Thoracic aorta (tissue), 2 donors: ENCODE measurements at places on chromosomes 13 and 19.

GRCh38 chr13:71576571-71576970 lies 290.4 kb downstream of the DACH1 start:
- no peak for DNase-seq

- no peak for DNase-seq
These were observed 28.9 kb upstream of the KPNA3 start for GRCh38 chr13:49821216-49822009.

DNA sequence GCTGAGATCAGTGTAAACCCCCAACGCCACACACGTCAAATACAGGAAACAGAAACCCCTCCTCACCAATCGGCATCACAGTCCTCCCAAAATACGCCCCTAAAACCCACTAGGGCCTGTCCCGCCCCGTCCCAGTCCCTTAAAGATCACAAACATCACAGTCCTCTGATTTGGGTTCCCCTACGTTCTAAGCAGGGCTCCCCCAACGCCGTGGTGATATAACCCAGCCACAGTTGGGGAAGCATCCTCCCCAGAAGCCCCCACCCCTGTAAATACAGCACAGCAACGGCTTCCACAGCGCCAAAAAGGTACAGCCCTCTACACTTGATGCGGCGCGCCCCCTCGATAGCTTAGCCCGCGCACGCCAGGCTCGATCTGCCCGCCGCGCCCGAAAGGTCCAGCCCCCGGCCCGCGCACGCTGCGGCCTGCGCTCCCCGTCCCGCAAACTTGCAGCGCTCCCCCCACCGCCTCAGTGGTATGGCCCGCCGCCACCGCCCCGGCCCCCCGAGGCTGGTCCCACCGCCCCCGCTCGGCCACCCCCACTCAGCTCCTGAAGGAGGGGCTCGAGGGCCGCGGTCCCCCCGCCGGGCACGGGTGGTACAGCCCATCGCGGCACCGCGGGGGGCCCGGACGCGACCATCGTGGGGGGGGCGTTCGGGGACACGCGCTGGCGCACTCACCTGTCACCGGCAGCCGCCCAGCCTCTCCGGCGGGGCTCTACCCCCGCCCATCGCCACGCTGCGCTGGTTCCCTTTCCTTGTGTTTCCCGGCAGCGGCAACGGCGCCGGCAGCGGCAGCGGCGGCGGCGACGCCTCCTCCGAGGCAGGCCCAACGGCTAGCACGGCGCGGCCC lies at the start of gene AKT2:
AKT2 (minus strand) TSS at position 845 of the 852 bp plus-strand sequence. CDS start 20,078 bp downstream, outside the sequence.
- no peak for DNase-seq

DNA sequence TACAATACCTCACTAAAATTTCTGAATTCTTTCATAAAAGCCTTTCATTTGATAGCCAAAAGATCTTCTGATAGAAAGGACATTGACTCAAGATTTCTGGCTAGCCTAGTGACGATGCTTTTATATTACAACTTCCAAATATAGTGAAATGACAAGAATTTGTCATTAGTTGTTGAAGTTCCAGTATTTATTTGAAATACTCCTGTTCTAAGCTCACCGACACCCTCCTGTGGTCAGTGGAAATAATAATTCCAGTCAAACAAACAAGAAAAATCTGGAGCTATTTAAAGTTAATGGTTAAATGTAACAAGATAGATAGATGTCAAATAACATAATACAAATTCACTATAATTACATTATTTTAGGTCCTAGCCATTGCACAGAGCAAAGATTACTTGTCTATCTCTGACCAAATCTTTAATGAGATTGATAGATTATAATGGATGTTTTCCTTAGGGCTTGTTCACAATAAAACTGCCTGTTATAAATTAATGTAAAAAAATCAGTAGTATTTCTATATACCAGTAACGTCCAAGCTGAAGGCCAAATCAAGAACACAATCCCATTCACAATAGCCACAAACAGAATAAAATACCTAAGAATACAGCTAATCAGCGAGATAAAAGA lies 195.5 kb downstream of the RGCC start:
- no peak for DNase-seq

DNA sequence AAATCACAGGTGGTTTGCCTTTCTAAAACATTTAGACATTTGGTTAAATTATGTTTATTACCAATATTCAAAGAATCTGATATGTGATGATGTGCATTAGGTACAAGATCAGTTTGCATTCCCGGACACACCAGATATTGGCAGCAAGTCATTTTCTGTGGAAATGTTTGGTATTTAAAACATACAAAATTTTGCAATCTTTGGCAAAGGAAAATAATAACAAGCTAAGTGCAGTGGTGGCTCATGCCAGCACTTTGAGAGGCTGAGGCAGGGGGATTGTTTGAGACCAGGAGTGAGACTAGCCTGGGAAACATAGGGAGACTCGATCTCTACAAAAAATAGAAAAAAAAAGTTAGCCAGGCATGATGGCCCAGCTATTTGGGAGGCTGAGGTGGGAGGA lies 29.1 kb upstream of the TSC22D1 start:
- DNase-seq = no peak

GRCh38 chr13:113970810-113971470 lies 2.9 kb downstream of the C13orf46 start:
- peak; percentile 16 for DNase-seq

GRCh38 chr13:108549934-108550333 lies 79.5 kb upstream of the MYO16 start:
- no peak for DNase-seq

- no peak for DNase-seq
These were observed 12.4 kb downstream of the CHAF1A start for GRCh38 chr19:4414800-4415321.

DNA sequence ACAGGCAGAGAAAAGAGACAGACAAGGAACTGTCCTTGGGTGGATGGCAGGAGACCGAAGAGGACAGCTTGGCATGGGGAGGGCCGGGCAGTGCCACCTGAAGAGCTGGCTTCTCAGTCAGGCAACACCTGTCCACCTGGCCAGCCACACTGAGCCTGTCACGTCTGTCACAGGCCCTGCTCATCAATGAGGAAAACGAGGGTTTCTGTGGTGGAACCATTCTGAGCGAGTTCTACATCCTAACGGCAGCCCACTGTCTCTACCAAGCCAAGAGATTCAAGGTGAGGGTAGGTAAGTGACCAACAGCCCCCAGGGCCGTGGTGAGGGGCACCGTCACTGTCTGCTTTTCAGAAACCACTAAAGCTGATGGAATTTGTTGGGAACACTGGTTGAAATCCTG lies 11.2 kb upstream of the PROZ start:
- DNase-seq = no peak

GRCh38 chr19:10565028-10565566 lies 713 bp downstream of the KRI1 start:
- no peak for DNase-seq

DNA sequence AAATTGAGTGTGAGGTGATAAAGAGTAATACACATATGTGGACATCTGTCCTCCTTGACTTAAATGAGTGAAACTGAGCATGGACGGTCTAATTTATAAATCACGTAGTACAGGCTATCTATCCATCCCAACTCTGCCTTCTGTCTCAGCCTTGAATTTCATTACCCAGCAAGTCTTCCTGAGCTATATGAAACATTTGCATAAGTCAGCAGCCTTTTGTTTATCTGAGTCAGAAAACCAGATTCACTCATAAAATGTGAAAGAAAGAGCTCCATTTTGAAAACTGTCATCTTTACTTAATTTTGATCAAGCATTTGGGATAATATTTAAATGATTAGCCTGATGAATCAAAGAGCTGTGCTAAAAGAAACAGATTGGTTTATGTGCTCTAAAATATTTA lies 197.9 kb downstream of the LHFPL6 start:
- no peak for DNase-seq

GRCh38 chr13:40984668-40985366 lies 34.3 kb downstream of the ELF1 start:
- no peak for DNase-seq

DNA sequence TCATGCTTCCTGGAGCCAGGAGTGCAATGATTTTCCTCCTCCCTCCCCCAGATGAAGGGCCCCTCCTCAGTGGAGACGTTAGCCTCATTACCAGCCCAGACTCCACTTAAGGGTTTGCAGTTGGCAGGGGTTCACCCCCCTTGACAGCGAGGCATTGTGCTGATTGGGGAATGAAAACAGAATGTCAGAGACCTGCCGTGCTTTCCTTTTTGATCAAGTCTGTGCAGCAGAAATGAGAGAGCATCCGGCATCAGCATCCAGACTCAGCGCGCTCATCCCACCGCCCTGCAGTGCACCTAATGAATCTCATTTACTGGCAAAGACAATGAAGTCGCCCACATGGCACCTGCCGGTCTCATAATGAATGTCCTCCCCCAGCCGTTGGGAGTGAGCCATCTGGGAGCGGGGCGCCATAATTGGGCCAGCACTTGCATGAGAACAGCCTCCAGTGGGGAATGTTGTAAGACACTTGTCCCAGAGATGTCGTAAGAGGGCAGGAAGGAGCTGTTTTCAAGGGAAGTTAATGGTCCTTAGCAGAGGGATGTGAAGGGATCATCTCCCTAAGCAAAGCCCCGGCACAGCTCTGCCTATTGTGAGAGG lies 98.3 kb upstream of the UQCRFS1 start:
- DNase-seq = no peak
